ENCODE measurements at places on chromosomes 3 and 15. TPM values are rescaled to one million over a fixed set of nuclear protein-coding genes. Genes with fewer than 3 reads are reported as not detected.

- peak overlapping the region; percentile 4 for H3K27ac ChIP-seq
- H3K36me3 ChIP-seq = peaks cover 20% of the 10 kb centered on the region
- H3K4me1 ChIP-seq = peaks cover 21% of the 10 kb centered on the region
- no peak overlapping the region for H3K4me3 ChIP-seq
- no peak for DNase-seq
Observed at GRCh38 chr3:105829229-105829628, 39.6 kb downstream of the CBLB start.

DNA sequence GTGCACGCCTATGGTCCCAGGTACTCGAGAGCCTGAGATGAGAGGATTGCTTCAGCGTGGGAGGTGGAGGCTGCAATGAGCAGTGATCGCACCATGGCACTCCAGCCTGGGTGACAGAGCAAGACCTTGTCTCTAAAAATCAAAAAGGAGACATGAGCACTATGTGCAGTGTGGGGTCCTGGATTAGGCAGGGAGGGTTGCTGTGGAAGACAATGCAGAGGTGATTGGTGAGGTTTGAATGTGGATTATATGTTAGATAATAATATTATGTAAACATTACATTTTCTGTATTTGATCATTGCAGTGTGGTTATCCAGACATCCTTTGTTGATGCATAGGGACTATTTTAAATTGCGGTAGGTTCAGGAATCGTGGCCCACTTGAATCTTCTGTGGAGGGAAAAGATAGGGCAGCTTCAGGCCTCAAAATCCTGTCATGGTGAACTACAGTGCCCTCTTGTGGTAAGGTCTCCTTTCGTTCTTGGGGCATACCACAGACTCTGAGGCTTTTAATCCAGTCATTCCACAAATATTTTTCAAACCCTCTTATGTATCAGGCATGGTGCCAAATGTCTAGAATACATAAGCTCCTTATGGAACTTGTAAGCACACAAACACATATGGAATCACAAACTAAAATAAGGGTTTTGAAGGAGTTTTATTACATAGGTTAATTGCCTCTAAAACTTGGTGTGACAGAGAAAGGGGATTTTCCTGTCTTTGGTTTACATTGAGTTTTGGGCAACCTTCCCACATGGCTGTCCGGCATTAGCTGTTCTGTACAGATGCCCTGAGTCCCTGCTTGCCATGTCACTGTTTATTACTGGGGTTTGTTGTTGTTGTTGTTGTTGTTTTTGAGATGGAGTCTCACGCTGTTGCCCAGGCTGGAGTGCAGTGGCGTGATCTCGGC, 37.7 kb downstream of the GPD1L start:
- H3K4me1 ChIP-seq = peaks cover 10% of the 10 kb centered on the region
- H3K4me3 ChIP-seq = no peak overlapping the region
- no peak overlapping the region for H3K27ac ChIP-seq
- peaks cover 8% of the 10 kb centered on the region for H3K36me3 ChIP-seq
- DNase-seq = no peak
- no peaks in the 10 kb centered on the region for H3K27me3 ChIP-seq

GRCh38 chr3:171986176-171986575, 53.2 kb upstream of the FNDC3B start:
- DNase-seq = no peak
- no peaks in the 10 kb centered on the region for H3K27me3 ChIP-seq
- no peak overlapping the region for H3K27ac ChIP-seq

DNA sequence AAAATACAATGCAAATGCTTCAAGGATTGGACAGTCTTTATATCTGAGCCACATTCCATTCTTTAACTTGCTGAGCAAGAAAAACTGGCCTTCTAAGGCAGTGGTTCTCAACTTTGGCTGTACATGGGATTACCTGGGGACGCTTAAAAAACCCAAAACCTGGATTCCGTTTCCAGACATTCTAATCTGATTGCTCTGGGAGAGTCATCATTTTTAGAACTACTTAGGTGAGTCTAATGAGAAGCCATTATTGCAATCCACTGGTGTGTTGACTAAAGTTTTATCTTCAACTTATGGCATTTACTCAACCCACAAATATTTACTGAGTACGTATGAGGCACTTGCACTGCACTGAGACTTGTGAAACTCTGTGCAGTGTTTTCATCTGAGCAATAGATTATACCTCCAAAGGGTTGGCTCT, 195.7 kb upstream of the ATP11B start:
- H3K36me3 ChIP-seq = no peaks in the 10 kb centered on the region
- DNase-seq = no peak
- H3K27me3 ChIP-seq = peaks cover 16% of the 10 kb centered on the region

DNA sequence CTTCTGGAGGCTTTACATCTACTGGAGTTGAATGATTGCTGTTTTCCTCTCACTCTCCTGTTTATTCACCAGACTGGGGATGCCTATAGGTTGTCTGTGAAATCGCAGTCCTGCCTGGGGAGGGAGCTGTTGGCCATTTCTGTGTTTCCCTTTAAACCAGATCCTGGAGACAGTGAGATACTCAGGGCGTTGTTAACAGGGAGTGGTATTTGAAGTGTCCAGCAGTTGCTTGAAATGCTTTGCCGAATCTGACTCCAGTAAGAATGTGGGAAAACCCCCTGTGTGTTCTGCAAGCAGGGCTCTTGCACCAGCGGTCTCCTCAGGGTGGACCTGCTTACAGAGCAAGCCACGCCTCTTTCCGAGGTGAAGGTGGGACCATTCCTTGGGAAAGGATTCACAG, 4.3 kb upstream of the LRRK1 start:
- H3K36me3 ChIP-seq = peaks cover 2% of the 10 kb centered on the region
- H3K4me1 ChIP-seq = peaks cover 10% of the 10 kb centered on the region
- no peak overlapping the region for H3K27ac ChIP-seq
- no peaks in the 10 kb centered on the region for H3K27me3 ChIP-seq

GRCh38 chr3:121545049-121545573, 677 bp downstream of the POLQ start:
- H3K27me3 ChIP-seq = no peaks in the 10 kb centered on the region
- H3K4me1 ChIP-seq = peaks cover 6% of the 10 kb centered on the region
- peak overlapping the region; percentile 57 for H3K27ac ChIP-seq

DNA sequence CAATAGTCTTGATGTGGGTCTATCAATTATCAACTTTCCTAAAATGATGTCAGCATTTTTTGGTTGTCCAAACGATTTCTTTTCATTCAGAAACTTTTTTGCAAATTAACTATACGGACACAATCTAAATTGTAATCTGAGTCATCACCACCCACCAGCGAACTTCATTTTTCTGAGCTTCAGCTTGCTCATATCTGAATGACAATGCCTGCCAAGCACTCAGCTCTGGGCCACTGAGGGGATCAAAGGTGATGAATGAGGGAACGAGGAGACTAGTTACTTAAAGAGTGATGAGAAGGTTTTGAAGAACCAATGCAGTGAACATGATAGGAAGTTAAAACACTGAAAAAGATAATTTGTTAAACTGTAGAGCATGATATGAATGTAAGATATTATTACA, 14.9 kb upstream of the TBC1D23 start:
- no peaks in the 10 kb centered on the region for H3K36me3 ChIP-seq
- no peak overlapping the region for H3K27ac ChIP-seq
- H3K4me3 ChIP-seq = no peak overlapping the region

DNA sequence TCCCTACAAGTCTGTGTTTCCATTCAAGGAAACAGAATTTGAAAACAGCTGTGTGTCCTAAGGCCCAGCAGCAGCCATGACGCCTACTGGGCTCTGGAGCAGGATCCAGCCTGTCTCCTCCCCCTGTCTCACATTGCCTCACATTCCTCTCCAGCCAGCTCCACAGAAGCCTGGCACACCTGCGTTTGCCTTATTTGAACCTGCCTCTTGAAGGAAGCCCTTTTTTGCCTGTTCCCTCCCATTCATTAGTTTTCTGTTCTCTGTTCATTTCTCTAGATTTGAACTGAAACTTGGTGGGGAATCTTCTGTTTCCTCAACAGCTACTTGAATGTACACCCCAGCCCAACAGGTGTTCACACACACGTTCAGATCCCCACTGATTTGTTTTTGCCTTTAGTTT, 890.5 kb downstream of the TUSC7 start:
- DNase-seq = no peak
- H3K27me3 ChIP-seq = peaks cover 18% of the 10 kb centered on the region
- H3K4me3 ChIP-seq = no peak overlapping the region
- no peaks in the 10 kb centered on the region for H3K4me1 ChIP-seq

DNA sequence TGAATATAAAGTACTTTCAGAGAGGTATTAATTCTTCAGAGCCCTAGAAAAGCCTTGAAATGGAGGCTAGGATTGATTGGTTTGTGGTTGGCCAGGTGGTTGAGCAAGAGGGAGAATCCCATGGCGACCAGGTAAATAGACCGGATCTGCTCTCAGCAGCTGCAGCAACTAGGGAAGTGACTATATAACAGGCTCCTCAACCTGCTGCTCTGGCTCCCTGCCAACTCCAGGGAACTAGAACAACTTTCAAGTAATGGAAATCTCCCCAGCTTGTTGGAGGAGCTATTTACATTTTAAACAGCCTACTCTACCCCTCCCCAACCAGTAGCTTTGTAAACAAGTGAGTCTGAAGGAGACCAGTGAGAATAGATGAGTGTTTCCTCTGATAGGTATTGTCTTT, 121.8 kb upstream of the CADM2 start:
- no peak for DNase-seq
- H3K36me3 ChIP-seq = no peaks in the 10 kb centered on the region
- no peak overlapping the region for H3K27ac ChIP-seq
- H3K4me3 ChIP-seq = no peak overlapping the region

GRCh38 chr3:25272090-25272489, 156.0 kb upstream of the RARB start:
- H3K4me3 ChIP-seq = no peak overlapping the region
- peaks cover 8% of the 10 kb centered on the region for H3K4me1 ChIP-seq
- DNase-seq = no peak
- no peaks in the 10 kb centered on the region for H3K36me3 ChIP-seq

DNA sequence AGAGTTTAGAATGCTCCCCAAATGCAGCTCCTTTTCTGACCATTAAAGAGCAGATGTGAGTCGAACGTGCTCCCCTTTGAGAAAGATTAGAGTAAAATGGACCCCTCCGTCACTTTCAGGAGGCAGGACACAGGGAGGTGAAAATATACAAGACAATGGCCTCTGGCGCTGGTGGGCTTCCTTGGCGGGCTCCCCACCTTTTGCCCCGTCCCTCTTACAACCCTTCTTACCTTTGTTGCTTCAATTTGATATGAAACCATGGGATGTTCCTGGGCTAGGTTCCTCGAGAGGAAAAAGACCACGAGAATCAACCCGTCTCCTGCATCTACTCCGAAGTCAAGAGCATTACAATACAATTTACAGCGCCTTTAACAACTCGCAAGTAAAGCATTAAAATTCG, 214.2 kb downstream of the MEIS2 start:
- H3K27me3 ChIP-seq = peaks cover 86% of the 10 kb centered on the region
- DNase-seq = no peak
- H3K4me3 ChIP-seq = no peak overlapping the region
- H3K27ac ChIP-seq = no peak overlapping the region
- H3K36me3 ChIP-seq = peaks cover 31% of the 10 kb centered on the region

GRCh38 chr3:53570709-53571108, 76.3 kb downstream of the CACNA1D start:
- H3K36me3 ChIP-seq = no peaks in the 10 kb centered on the region
- H3K4me1 ChIP-seq = no peaks in the 10 kb centered on the region
- DNase-seq = no peak
- H3K27me3 ChIP-seq = peaks cover 3% of the 10 kb centered on the region

GRCh38 chr15:34883042-34883441, 86.5 kb downstream of the AQR start:
- H3K4me3 ChIP-seq = no peak overlapping the region
- peaks cover 9% of the 10 kb centered on the region for H3K4me1 ChIP-seq
- H3K36me3 ChIP-seq = peaks cover 54% of the 10 kb centered on the region

GRCh38 chr15:40006003-40006402, 33.0 kb downstream of the SRP14 start:
- H3K27me3 ChIP-seq = no peaks in the 10 kb centered on the region
- no peak for DNase-seq
- no peak overlapping the region for H3K27ac ChIP-seq
- peaks cover 52% of the 10 kb centered on the region for H3K36me3 ChIP-seq

- no peak overlapping the region for H3K27ac ChIP-seq
- no peaks in the 10 kb centered on the region for H3K4me1 ChIP-seq
- peaks cover 76% of the 10 kb centered on the region for H3K27me3 ChIP-seq
- DNase-seq = peak; percentile 79
- H3K4me3 ChIP-seq = no peak overlapping the region
Observed at GRCh38 chr15:70362886-70363285, 265.2 kb upstream of the TLE3 start.

- H3K36me3 ChIP-seq = no peaks in the 10 kb centered on the region
- DNase-seq = no peak
- H3K27ac ChIP-seq = no peak overlapping the region
- H3K4me3 ChIP-seq = no peak overlapping the region
Observed at GRCh38 chr15:59531066-59531675, 80.4 kb upstream of the GCNT3 start.

DNA sequence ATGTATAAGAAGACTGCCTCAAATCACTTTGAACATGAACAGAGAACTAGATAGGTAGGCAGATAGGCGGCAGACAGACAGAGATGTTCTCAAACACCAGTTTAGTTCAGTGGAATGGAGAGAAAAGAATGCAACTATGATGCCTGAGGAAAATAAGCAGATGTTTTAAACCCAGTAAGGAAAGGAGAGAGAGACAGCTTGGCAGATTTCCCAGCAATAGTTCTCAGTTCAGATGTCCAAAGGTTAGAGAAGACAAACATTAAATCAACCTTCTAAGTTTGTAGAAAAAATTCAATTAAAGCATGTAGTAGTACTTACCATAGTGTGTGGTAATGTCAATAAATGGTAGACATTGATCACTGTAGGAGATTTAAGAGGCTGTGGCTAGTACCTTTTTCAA, 209.6 kb upstream of the PFN2 start:
- H3K27ac ChIP-seq = peak overlapping the region; percentile 78
- H3K27me3 ChIP-seq = no peaks in the 10 kb centered on the region
- peaks cover under 1% of the 10 kb centered on the region for H3K36me3 ChIP-seq
- H3K4me1 ChIP-seq = peaks cover 41% of the 10 kb centered on the region
- no peak for DNase-seq

DNA sequence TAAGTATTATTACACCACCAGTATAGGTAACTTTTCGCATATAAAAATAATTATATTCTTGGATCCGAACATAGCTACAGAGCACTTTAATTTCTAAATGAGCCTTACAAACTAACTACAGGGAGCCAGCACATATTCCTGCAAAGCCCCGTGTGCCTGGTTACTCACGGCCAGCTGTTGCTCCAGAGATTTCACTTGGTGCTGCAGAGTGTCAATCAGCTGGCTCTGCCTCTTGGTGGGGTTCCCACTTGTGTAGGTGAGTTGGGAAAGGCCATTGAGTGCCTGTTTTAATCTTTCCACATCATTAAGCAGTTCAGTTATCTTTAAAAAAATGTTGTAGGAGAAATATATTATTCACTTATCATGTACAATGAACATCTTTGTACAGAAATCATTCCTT, 98.9 kb downstream of the UACA start:
- no peak overlapping the region for H3K4me3 ChIP-seq
- no peak overlapping the region for H3K27ac ChIP-seq
- H3K36me3 ChIP-seq = peaks cover 31% of the 10 kb centered on the region
- DNase-seq = no peak

Gene ATP13A4
- total RNA-seq = 0.27 TPM

Gene TIMP4
- total RNA-seq = 5.0 TPM

Gene RTP3
- total RNA-seq = not detected

Gene PPP1R2
- total RNA-seq = 42.8 TPM

Gene ZIC1
- total RNA-seq = 89.9 TPM

All from osteocyte (in vitro differentiated cells).